ENCODE measurements at places on chromosomes 13 and 19. TPM values are rescaled to one million over a fixed set of nuclear protein-coding genes. Genes with fewer than 3 reads are reported as not detected.

CDX2 gene
- total RNA-seq = not detected

DNA sequence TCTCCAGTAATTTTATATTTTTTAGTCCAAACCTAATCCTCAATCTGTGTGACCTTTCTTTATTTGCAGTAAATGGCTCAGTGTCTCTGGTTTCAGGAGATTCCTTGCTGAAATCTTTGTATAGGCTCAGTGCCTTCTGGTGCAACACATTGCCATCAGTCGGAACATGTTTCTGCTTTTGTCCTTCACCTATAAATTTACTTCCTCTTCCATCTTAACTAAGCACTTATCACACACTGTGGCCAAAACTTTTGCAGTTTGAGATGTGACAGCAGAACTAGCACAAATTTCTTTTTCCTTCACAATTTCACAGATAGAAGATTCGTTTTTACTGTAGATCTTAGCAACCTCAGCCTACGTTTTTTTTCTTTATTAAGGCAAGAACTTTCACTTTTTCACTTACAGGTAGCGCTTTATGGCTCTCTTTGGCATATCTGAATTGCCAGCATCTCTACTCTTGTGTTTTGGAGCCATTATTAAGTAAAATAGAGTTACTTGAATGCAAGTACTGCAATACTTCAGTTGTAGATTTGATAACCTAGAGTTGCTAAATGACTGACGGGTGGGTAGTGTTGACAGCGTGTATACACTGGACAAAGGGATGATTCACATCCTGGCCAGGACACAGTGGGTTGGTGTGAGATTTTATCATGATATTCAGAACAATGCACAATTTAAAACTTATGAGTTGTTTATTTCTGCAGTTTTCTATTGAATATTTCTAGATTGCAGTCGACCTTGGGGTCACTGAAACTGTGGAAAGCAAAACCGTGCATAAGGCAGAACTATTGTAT is 44.3 kb downstream of the NDFIP2 start:
- H3K27ac ChIP-seq = no peak overlapping the region
- no peaks in the 10 kb centered on the region for H3K27me3 ChIP-seq
- no peaks in the 10 kb centered on the region for H3K4me1 ChIP-seq
- DNase-seq = no peak
- no peak overlapping the region for H3K4me3 ChIP-seq
- H3K36me3 ChIP-seq = peaks cover 6% of the 10 kb centered on the region

GRCh38 chr13:46580362-46580839 is 27.4 kb downstream of the LRCH1 start:
- no peaks in the 10 kb centered on the region for H3K27me3 ChIP-seq
- no peak for DNase-seq
- H3K27ac ChIP-seq = no peak overlapping the region
- H3K36me3 ChIP-seq = no peaks in the 10 kb centered on the region
- H3K4me3 ChIP-seq = no peak overlapping the region

DNA sequence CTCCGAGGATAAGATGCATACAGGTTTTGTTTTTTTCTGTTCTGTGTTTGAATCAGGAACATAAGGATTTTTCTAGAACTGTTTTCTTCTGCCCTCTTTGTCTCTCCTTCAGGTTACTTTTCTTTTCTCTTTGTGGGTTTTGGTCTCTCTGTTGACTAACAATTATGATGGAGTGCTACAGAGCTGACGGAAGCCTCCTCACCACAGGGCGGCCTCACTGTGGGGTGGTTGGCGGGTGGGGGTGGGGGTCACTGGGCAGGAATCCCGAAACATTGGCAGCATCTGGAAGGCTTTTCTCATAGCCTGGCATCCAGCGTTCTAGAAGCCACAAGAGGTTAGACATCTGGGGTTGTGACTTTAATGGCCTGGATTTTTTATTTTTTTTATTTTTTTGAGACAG is 12.0 kb upstream of the MATK start:
- H3K4me3 ChIP-seq = no peak overlapping the region
- H3K27ac ChIP-seq = no peak overlapping the region
- H3K36me3 ChIP-seq = no peaks in the 10 kb centered on the region

- H3K36me3 ChIP-seq = no peaks in the 10 kb centered on the region
- no peak for DNase-seq
- H3K4me1 ChIP-seq = peaks cover 11% of the 10 kb centered on the region
- H3K4me3 ChIP-seq = no peak overlapping the region
- H3K27ac ChIP-seq = no peak overlapping the region
These were observed 98.4 kb downstream of the ANKRD10 start for GRCh38 chr13:110816500-110816899.

TNFRSF19 gene
- 7.8 TPM for total RNA-seq

DNA sequence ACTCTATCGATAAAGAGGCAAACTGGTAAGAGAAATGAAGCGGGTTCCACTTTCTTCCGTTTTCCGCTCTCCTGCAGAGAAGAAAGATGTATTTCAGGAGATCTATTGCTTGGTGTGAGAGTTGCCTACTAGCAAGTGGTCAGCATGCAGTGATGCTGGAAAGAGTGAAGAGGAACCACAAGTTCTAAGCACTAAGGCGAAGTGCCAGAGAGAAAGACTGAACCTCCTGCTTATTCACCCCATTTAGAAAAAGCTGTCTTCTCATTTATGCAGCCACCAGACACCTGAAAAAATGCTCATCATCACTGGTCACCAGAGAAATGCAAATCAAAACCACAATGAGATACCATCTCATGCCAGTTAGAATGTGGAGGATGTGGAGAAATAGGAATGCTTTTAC is 78.7 kb upstream of the GPC6 start:
- no peaks in the 10 kb centered on the region for H3K36me3 ChIP-seq
- H3K27ac ChIP-seq = no peak overlapping the region
- H3K27me3 ChIP-seq = no peaks in the 10 kb centered on the region
- DNase-seq = no peak
- H3K4me1 ChIP-seq = no peaks in the 10 kb centered on the region

DNA sequence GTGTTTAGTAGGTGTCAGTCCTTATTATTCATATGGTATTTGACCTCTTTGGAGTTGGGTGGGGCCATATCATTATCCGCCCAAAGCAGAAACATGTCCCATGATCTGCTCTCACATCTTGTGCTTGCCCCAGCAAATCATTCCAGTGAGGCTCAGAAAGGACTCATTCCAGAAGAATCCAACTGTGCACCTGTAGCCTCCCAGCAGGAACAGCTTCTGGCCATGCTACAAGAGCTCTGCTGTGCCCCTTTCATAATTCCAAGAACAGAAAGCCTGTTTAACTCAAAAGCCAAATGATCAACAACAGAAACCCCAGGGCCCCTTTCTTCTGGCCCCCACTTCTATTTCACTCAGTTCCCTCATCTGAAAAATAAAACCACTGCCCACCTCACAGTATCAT is 673.1 kb downstream of the DIAPH3 start:
- no peaks in the 10 kb centered on the region for H3K36me3 ChIP-seq
- no peaks in the 10 kb centered on the region for H3K27me3 ChIP-seq
- no peak for DNase-seq
- no peak overlapping the region for H3K4me3 ChIP-seq
- no peak overlapping the region for H3K27ac ChIP-seq

ZNF823 gene
- 7.1 TPM for total RNA-seq

C5AR2 gene
- total RNA-seq = 12.2 TPM

GRCh38 chr13:22229916-22230315 is 559.0 kb downstream of the FGF9 start:
- DNase-seq = no peak
- H3K27me3 ChIP-seq = no peaks in the 10 kb centered on the region
- no peak overlapping the region for H3K4me3 ChIP-seq
- H3K27ac ChIP-seq = no peak overlapping the region

DNA sequence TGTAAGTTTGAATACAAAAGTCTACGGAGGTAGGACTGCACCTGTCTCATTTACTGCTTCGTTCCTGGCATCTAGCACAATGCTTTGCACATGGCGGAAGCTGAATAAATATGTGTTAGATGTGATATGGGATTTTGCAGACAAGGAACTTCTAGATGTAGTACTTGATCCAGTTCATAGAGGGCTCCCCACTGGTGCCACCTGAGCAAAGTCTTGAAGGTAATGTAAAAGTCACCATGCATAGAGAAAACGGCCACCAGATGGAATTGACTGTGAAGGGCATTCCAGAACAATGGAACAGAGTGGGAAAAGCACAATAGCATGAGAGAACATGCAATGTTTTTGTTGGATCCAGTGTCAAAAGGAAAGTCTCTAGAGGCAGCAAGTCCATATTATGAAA is 209.3 kb downstream of the HS6ST3 start:
- H3K27ac ChIP-seq = no peak overlapping the region
- no peaks in the 10 kb centered on the region for H3K4me1 ChIP-seq
- H3K4me3 ChIP-seq = no peak overlapping the region
- H3K27me3 ChIP-seq = no peaks in the 10 kb centered on the region

DNA sequence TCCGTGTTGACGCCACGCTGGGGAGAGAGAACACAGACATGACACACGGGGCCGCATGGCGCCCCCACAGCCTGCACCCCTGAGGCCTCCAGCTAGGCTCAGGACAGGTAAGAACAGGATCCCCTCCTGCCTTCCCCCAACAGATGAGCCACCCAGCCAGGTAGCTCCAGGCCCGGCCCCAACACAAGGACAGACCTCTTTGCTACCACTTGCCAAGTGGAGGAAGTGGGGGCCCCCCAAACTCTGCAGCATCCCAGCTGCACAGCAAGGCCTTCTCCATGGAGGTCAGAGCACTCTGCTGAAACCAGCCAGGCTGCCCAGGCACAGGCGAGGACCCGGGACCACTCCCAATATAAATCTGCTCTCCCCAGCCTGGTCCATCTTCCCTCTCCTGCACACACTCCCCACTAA is 31.5 kb downstream of the PEPD start:
- H3K27ac ChIP-seq = no peak overlapping the region
- no peak overlapping the region for H3K4me3 ChIP-seq
- H3K4me1 ChIP-seq = no peaks in the 10 kb centered on the region
- H3K27me3 ChIP-seq = no peaks in the 10 kb centered on the region
- H3K36me3 ChIP-seq = peaks cover 19% of the 10 kb centered on the region
- peak; percentile 68 for DNase-seq

Data from upper lobe of left lung (tissue), 6 donors.